Testis (tissue), 5 donors: ENCODE measurements at places on chromosomes 7 and 10. TPM values are rescaled to one million over a fixed set of nuclear protein-coding genes. Genes with fewer than 3 reads are reported as not detected.

The SLC4A2 gene
- total RNA-seq, result 147 TPM

The CYP2C19 gene
- total RNA-seq, result not detected

The CH25H gene
- 0.25 TPM for total RNA-seq

The PON2 gene
- total RNA-seq, result 138 TPM

The MBLAC1 gene
- total RNA-seq, result 7.2 TPM

The NYAP1 gene
- 27.3 TPM for total RNA-seq

The KDM7A gene
- 24.7 TPM for total RNA-seq

The NUTM2B gene
- 4.8 TPM for total RNA-seq

The CACNA2D1 gene
- 28.0 TPM for total RNA-seq

The ATOH7 gene
- total RNA-seq, result 1.2 TPM

The AKR1C1 gene
- total RNA-seq, result 23.2 TPM

The GPR15LG gene
- total RNA-seq, result not detected

The NEUROG3 gene
- total RNA-seq, result not detected

The ANKRD1 gene
- not detected for total RNA-seq

The LIPK gene
- not detected for total RNA-seq
